Activated CD8-positive, alpha-beta memory T cell treated with anti-CD3 and anti-CD28 coated beads for 4 hours (primary cell): ENCODE measurements at places on chromosomes 12 and 14.
A peak's percentile ranks its signal among the peaks of the same experiment; 100 is the strongest.

DNA sequence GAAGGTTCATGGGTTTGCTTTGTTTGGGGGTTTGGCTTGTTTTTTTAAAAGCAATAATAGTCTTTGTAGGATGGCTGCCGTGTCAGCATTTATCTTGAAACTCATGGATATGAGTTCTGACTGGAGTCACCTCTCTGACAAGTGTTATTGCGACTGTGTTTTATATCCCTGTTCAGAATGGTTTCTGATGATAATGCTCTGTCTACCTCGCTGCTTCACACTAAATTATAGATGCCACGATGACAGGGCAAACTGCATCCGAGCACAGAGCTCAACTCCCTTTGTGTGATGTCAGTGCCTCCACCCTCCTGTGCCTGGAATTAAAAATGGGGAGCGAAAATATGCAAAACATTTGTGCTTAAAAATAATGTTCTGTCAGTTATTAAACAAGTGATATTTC, 250.8 kb downstream of the EGLN3 start:
- DNase-seq, result no peak

DNA sequence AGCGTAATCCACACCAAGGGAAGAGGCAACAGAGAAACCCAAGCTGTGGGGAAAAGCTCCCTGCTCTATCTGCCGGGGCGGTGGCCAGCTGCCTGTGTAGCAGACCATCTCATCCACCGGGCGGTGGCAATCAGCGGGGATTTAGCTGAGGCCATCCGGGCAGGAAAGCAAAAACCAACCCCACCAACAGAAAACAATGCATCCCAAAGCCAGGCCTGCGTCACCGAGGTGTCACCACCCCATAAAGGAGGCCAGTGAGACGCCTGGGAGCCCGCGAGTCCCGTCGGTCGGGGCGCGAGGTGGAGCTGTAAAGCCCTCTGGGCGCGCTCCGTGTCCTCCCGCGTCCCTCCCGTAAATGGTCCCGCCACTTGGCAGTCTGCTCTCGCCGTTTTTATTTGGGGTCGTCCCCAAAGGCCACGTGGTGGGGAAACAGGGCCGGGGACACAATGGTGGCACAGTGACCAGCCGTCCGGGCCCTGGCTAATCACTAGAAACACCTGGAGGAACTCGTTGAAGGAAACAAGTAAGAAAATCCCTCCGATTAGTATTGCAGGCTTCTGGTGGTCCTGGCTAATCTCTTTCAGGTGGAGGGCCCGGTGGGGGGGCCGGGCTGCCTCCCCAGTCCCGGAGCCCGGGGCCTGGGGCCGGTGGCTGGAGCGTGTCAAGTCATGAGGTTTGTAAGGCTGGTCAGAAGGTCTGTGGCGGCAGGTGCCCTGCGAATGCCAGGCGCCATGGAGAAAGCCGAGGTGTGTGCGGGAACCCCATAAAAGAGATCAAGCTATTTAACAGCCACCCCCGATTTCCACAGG, 94.7 kb upstream of the GSC start:
- DNase-seq, result no peak

- no peak for DNase-seq
These were observed 14.1 kb downstream of the PLCZ1 start for GRCh38 chr12:18723752-18724151.

- no peak for DNase-seq
These were observed 1.0 kb downstream of the RNF41 start for GRCh38 chr12:56220611-56221231.

DNA sequence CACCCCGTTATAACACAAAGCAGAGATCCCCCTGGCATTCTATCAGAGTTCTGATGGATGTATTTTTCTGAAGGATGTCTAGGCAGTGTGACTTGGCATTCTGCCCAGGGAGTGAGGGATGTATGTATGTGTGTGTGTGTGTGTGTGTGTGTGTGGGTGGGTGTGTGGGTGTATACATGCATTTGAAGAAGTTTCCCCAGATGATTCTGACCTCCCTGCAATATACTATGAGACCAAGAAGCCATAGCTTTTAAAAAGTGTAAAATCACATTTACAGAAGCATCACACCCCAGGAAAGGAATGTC, 59.7 kb upstream of the NAP1L1 start:
- DNase-seq, result no peak

DNA sequence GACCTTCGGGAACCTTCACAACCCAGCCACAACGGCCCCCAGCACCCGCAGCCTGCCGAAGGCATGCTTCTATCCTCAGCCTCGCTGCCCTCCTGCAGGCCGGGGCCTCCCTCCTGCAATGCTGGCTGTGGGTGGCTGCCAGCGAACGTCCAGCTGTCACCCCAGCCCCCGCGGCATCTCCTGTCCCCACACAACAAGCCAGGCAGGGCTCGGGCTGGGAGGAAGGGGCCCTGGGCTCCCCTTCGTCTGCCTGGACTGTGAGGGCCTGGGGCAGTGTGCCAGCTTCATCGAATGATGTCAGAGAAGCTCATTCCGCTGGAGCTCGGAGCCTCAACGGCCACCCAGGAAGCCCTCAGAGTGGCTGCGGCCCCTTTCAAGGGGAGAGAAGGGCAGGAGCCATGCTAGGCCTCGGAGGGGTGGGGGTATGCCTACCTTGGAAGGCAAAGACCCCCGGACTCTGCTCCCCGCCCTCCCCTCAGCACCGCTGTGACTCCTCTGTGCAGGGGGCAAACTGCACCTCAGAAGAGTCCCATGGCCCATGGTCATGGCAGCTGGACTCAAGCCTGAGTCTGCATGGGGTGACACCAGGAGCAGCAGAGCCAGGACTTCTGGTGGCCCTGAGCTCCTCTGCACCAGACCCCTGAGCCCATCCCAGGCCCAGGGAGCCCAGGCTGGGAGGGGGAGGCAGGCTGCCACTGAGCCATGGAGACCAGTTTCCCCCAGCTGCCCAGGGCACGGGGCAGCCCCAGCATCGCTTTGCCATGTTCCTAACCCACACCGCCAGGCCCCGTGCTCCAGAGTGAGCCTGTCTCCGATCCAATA, 24.7 kb upstream of the C14orf180 start:
- DNase-seq, result no peak

DNA sequence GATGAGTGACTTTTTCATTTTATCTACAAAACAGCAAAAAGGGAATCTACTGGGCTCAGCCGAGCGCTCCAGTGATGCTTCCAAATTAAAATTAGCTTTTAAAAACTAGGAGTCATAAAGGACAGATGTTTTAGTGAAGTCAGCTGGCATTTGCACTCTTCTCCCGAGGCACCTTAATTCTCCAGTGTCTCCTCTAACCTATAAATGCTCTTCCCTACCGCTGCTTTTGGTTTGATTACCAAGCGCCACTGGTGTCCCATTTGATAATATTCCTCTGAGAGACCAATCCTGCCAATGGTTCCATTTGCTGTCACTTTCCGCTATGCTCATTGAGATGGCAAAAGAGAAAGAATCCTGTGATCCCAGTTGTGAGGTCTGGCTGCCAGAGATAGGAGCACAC, 29.3 kb upstream of the PIWIL1 start:
- no peak for DNase-seq

GRCh38 chr12:8012651-8013309, 19.7 kb upstream of the FOXJ2 start:
- DNase-seq, result no peak

DNA sequence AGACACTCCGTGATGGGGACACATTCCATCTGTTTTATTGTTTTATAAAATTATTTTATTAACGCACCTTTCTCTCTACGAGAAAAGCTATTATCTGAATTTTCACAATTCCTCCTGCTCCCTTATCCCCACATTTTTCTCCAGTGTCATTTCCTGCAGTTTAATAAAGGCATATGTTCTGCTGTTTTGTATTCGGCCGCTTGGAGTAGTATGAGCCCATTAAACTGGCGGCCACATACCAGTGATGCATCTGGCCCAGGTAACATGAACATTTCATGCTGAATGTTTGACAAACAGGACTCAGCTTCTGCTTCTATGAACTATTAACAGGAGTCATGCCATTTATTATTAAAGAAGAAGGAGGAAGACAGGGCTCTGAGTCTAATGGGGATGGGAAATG, 511.0 kb downstream of the TMEM121 start:
- DNase-seq, result no peak

- no peak for DNase-seq
These were observed 18.6 kb downstream of the LTBP2 start for GRCh38 chr14:74593241-74593953.

DNA sequence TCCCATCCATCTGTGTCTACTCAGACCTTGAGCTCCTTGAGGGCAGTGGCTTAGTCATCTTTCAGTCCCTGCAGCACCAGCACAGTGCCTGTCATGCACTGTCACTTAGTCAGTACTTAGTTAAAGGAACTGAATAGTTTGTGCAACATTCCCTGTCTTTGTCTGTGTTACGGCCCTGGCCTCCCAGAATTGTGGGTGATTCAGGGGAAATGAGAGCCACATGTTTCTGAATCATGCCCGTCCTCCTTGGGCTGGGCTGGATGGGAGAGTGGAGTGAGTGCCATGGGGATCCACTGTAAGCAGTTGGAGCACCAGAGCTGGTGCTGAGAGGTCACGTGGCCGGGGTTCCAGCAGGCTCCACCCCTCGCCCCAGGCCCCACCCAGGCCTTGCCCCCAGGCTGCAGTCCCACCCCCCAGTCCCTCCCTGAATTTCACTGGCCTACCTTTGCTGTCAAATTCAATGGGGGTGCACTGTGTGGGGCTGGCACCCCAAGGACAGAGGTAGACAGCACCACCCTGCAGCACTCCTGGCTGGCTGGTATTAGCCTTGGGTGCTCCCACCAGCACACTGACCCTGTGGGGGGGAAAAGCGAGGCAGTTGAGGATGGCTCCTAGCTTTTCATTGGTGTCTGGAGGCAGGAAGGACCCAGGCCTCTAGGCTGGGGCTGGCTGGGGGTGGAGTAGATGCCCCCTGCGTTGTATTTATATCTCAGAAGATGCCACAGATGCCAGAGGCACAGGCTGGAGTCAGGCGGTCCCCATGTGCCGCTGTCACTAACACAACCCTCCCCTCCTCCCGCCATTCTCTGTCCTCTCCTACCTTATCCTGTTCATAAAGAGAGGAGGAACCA, 7.5 kb downstream of the ITGA5 start:
- DNase-seq, result no peak

- no peak for DNase-seq
These were observed 267.7 kb downstream of the KCNH5 start for GRCh38 chr14:62777510-62777909.

DNA sequence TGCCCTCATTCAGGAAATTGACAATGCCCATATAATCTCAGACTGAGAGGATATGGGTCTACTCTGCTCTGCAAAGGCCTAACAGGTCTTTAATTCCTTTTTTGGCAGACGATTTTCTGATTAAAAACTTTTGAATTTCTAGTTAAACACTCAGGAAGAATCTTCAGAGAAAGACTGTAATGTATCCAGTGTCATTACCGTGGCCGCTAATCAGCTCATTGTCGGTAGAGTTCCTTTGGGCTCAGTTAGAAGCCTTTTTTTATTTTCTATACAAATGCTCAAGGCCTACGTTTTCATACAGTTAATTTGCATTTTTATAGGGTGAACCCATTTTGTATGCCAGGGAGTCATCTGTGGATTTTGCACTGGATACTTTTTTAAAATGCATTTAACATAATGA, 549.9 kb downstream of the RPS29 start:
- no peak for DNase-seq

- no peak for DNase-seq
These were observed 152.3 kb downstream of the PHETA1 start for GRCh38 chr12:111216387-111217159.

DNA sequence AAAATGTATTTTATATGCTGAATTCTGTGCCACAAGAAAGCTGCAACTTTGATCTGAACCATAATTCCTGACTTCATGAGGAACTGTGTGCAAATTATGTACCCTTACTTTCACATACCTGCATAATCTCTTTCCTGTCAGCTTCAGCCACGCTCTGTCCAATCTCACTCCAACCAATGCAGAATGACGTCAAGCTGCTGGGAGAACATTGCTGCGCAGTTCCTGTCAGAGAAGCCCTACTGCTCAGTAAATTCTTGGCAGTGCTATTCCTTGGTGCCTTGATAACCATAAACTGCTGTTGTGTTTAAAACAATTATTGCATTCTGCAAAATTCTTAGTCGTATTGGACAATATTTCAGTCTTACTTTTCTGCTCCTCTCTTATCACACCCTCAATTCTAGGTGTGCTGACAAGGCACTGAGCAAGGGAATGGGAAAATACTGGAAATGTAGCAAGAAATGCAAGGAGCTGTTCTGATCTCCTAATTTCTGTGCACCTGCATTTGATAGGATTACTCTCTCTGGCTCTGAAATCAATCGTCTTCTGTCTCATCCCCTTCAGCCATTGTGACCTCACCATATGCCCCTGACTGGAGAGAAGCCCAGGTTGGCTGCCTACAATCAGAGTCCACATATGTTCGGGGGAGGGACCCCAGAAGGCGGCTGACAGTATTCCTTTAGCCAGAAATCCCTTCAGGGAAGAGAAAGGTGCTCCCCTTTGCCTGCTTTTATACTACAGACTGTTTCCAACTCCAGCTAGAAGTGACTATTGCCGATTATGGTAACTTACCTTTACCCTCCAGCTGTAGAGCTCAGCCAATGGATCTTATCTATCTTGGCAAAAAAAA, 274.9 kb upstream of the NOVA1 start:
- no peak for DNase-seq

- peak; percentile 66 for DNase-seq
These were observed 518.7 kb downstream of the TMEM121 start for GRCh38 chr14:106044949-106045596.

DNA sequence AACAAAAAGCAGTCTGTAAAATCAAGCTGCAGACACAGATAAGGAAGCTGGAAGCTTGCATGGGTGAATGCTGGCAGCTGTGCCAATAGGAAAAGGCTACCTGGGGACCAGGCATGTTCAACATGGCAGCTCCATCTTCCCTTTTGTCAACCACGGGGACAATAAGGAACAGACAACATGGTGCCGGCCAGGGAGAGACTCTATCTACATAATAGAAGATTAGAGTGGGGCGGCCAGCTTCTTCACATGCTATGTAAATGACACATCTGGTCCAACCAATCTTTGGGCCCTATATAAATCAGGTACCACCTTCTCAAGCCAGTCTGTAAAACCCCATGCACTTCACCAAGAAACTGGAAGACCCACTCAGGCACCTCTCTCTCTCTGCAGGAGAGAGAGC, 157.6 kb downstream of the SUDS3 start:
- no peak for DNase-seq

DNA sequence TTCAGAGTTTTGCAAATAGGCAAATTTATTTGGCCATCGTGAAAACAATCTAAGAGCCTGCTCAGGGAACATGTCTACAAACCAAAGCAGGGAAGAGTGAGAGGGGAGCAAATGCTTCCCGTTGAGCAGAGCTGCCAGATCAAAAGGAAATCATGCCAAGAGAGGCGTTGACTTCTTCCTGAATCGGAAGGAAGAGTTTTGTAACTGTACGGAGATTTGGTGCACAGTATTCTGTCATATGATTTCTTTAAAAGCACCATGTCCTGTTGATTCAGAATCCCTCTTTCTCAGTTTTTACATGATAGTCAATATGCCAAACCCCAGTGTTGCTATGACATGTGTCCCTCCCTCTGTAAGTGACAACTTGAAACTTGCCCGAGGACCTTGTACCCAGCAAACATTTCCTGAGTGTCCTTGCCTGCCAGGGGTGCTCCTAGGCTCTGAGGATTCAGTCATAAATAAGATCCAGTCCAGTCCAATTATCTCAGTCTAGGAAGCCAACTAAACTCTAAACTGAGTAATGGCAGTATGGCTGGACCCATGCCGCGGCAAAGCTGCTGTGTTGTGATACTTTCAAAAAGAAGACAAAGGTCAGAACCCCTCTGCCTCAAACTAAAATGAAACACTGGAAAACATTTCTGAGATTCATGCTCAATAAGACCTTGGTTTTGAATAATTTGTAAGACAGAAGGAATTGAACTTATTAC, 300.1 kb upstream of the FKBP4 start:
- DNase-seq, result no peak
